ENCODE measurements at places on chromosomes 16 and 17. TPM values are rescaled to one million over a fixed set of nuclear protein-coding genes. Genes with fewer than 3 reads are reported as not detected.

RPRML gene
- not detected for total RNA-seq

CD300LF gene
- total RNA-seq: not detected

ANKRD40CL gene
- not detected for total RNA-seq

DNA sequence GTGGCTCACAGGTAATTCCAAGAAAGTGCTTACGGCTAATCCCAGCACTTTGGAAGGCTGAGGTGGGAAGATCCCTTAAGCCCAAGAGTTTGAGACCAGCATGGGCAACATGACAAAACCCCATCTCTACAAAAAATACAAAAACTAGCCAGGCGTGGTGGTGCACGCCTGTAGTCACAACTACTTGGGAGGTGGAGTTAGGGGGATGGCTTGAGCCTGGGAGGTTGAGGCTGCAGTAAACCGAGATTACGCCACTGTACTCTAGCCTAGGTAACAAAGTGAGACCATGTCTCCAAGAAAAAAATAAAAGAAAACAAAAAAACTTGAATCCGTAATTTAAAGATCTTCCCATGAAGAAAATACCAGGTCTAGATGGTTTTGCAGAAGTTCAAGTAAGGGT, 5.0 kb downstream of the ICAM2 start:
- DNase-seq: no peak

DNA sequence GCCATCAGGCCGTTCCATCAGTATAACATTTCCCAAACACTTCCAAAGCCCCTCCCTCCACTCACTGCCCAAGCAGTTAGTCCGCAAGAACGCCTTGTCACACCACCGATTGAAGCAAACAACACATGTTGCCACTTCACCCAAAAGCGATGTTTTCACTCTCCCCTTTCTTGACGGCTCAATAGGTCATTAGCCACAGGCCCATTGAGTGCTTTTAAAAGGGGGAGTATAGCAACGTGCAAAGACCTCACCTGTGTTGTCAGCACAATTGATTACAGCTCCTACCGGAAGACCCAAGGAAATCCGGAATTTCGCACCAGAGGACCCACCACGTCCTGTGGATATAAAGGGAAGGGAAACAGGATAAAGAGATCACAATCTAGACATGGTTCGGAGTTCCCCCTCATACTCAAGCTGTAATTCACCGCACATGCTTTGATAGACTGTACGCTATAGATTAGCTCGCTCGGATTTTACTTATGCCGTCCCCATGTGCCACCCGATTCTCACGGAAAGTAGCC, 690 bp downstream of the RPL23 start:
- peak; percentile 1 for DNase-seq

DNA sequence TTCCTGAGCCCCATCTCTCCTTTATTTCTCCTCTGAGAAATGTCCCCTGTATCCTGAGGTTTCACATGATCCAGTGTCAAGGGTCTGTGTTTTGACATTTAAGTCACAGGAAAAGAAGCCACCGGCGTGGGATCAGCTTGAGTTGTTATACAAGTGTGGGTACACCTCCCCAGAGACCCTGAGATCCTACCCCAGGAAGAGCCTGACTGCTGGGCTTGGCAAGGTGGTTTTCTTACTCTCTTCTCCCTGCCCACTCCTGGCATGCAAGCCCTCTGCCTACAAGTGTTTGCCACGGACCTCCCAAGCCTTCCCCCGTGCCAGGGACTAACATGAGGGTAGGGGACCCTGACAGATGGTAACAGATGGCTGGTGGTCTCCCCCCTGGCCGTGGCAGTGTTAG, 2.8 kb upstream of the ARHGAP27 start:
- no peak for DNase-seq

GRCh38 chr17:13421581-13422130, 180.1 kb downstream of the HS3ST3A1 start:
- no peak for DNase-seq

DNA sequence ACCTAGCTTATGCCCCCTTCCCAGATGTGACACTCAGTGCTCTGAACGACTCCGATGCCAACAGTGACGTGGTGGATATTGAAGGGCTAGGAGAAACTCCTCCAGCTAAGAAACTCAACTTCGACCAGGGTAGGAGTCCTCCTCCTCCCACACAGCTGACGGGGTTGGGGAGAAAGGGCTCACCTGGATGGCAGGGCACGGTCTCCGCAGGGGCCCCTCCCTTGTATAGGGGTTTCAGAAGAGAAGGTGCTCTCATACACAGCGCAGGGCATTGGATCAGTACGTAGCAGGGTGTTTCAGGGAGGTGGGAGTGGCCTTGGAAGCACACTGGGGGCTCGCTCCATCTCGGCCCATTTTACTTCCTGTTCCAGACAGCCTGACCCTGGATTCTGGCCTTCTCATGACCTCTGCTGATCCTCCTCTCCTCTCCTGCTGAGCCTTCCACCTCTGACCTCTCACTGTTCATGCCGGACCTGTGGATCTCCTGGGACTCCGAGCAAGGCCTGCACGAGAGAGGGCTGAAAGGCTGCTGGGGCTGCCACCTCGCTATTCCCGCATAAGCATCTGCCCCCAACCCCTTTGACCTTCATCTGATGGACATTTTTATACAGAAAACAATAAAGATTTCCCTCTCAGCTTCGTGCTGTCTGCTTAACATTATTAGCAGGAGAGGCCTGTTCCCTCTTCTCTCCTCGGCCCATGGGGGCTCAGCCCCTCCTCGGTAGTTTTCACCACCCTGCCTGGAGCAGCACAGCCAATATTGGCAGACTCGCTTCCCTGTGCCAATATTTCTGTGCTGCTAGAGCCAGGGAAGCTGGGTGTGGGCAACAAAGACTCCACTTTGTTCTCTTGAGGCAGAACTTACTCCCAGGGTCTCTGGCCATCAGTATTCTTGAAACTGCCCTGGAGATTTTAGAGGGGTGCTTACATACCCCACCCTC, 4.7 kb downstream of the RNASEK start:
- DNase-seq: no peak
